Esophagus muscularis mucosa (tissue), 4 donors: ENCODE measurements at places on chromosomes 2 and 18. TPM values are rescaled to one million over a fixed set of nuclear protein-coding genes. Genes with fewer than 3 reads are reported as not detected.

- peak; percentile 93 for DNase-seq
Measured at GRCh38 chr2:227717687-227718567, at the start of gene SLC19A3. Gene SLC19A3, minus strand, starts transcription at chr2:227718028. Its CDS starts 15,710 bp downstream, at chr2:227702318.

DNA sequence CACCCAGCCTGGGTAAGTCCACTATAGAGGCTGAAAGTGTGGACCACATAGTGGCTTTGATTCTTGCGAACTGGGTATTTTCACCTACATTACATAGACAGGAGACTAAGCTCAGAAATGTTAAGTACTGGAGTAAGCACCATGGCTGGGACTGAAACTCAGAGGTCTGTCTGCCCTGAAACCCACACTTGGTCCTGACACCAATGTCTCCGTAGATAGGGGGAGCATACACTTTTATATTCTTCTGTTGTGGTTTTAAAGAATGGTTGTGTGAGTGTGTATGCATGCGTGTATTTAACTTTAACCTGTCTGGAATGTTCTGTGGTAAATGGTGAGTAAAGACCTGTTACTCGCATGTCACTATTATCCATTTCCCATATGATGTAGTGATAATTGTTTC is 10.3 kb upstream of the NPPC start:
- peak; percentile 77 for DNase-seq

DNA sequence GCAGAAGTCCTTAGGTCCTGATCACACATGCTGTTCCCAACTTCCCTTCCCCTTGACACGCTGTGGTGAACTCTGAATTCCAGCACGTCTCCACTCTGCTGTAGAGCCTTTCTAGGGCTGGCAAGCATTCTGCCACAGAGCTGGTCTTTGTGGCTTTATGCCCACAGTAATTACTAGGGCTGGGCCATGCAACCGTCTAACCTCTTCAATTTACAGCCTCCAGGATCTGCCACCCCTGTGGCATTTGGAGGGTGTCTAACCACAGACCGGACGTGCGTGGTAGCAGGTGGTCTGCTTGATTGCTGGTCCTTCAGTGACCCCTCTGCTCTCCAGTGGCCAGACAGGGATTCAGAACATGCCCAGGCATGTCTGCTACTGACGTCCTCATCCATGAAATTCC is 43.1 kb upstream of the TGFA start:
- no peak for DNase-seq

DNA sequence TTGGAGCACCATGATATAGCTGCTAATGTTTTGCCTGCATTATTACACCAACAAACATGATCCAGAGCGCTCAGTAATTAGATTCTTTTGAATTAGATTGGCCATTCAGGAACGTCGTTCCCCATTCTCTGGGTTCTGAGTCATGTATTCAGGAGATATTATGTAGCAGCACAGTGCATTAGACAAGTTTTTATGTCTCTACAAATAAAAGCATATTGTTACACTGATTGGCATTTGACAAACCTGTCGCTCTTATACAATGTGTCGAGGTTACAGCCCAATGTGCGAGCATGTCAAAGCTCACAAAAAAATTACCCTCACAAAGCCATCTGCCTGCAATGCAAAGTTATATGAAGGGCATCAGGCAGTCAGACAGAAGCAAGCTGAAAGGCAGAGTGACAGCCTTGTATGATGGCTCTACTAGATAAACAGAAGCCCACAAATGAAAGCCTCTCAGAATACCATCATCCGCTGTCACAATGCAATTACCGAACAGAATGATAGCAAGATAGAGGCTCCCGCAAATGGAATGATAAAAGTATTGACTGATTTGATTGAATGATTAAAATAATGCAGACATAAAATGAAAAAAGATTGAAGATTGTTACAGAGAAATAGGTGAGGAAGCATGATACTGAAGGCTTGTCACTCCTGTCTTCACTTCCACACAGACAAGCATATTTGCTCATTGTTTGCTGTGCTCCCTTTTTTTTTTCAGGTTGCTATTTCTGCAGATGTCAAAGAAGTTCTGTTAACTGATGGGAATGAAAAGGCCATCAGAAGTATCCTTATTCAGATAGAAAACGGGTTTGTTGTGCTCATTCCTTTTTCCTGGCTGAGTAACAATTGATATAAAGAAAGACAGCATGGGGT is 234.6 kb upstream of the SIX3 start:
- no peak for DNase-seq

DNA sequence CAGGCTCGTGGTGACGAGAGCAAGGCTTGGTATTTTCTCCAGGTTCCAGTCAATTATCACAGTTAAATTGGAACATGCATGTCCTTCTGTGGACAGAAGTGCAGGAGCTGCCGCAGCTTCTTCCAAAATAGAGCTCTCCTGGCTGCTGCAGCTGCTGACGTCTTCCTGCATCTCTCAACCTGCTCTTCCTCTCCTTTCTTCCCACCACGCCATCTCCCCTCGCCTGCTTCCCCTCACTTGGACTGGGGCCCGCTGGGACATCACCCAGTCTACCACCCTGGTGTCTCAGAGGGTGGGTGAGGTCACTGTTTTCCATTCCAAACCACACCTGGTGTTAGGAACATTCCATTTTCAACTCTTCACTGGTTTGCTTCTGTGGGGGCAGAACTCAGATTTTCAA is 41.4 kb downstream of the SPP2 start:
- DNase-seq = peak; percentile 75

GRCh38 chr2:223363085-223363484 is 239.1 kb downstream of the SCG2 start:
- no peak for DNase-seq

DNA sequence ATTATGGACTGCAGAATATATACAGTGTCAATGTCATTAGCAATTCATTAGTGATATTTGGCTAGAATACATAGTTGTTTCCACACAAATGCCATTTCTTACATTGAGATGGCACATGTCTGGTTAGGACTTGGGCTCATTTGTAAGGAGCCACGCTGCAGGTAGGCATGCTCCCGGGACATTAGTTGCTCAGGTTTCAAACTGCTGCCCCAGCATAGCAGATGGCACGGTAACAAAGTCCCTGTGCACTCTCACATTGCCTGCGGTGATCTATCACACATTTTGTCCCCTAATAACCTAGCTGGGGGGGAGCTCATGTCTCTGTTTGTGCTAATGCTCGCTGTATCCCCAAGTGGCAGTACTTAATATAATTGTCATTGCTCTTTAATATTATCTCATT is 185.1 kb downstream of the NEDD4L start:
- DNase-seq = peak; percentile 78

DNA sequence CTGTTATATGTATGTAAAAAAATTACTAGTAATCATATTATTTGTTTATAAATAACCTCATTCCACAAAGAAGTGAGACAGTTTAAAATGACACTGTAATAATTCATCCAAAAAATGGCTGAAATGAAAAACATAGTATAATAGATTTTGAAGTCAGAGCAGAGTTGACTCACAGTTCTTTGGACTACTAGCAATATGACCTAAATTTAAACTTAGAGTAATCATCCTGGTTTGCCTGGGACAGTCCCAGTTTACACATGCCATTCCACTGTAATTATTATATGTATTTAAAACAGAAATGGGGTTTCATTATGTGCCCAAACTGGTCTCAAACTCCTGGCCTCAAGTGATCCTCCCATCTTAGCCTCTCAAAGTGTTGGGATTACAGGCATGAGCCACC is 48.3 kb downstream of the CCDC88A start:
- DNase-seq = no peak

- DNase-seq = peak; percentile 60
Measured at GRCh38 chr2:129661935-129662334, 317.5 kb upstream of the RAB6C start.

GRCh38 chr2:216202626-216203250 is 93.6 kb downstream of the XRCC5 start:
- no peak for DNase-seq

- no peak for DNase-seq
Measured at GRCh38 chr18:2515908-2516625, 55.2 kb downstream of the METTL4 start.

GRCh38 chr2:69538872-69539548 is 101.8 kb upstream of the NFU1 start:
- no peak for DNase-seq

DNA sequence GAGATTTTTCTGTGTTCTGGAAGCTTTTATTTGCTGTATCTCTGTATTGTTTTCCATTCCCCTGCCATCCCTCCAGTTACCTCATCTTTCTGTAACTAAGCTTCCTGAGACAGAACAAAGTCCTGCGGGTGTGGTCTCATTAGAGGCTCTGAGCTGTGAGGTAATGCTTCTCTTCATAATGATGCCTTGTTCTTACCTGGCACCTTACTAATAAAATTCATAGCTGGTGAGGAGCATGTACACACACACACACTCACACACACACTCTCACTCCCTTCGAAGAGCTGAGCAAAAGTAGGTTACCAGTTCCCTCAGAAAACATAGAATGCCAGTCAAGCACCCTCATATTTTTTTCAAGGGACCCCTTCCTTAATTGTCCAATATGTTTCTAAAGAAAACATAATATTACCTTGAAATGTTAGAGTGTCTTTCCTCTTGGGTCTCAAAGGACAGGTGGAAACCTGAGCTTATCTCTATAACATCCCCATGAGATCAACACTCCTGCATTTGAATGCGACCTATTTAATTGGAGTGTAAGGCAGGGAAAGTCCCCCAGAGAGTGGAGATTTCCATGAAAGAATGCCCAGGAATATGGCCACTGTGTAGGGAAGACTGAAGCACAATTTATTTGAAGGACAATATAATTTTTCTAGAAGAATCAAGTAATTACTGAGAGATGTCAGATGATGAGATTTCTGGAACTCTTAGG is 161.6 kb upstream of the NCK2 start:
- no peak for DNase-seq

DNA sequence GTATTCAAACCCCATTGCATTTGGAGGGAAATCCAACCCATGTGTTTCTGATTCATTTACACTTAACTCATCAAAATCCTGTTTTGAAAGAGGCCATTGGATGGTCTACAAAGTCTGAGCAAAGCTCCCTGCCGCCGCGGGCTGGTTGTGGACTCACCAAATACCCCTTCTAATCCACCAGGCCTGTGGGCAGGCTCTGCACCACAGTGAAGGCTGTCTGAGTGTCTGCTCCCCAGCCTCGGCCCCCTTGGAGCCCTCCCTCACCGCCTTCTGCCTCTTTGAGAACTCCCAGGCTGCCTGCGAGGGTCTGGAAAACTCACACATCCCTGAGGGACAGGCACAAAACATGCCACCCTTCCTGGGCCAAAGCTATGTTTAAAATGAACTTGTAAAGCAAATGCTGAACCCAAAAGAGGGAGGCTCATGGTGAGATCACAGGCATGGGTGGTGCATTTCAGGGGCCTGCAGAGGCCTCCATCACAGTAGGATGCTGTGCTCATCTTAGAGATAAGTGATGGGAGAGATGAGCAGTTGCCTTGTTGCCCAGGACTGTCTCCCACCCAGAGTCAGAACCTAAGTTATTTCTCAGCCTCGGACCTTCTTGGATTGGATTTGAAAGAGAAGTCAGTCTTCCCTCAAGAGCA is 225.0 kb downstream of the CYP26B1 start:
- no peak for DNase-seq

DNA sequence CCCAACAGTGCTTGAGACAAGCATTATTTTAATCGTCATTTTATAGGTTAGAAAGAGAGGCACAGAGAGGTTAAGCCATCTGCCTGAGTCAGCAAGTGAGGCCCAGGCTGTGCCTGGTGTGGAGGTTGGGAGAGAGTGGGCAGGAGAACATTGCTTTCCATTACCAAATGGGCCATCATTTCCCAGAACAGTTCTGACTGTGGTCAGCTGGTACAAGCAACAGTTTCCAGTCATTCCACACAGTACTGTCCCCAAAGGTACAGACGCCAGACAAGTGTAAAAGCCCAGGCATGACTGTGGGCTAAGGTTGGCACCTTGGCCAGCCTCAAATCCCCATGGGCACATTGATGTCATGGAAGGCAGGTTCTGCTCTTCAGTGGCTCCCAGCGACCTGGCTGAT is 98.2 kb upstream of the LCLAT1 start:
- DNase-seq = no peak

- DNase-seq = no peak
Measured at GRCh38 chr2:36670881-36671595, 25.5 kb upstream of the VIT start.

DNA sequence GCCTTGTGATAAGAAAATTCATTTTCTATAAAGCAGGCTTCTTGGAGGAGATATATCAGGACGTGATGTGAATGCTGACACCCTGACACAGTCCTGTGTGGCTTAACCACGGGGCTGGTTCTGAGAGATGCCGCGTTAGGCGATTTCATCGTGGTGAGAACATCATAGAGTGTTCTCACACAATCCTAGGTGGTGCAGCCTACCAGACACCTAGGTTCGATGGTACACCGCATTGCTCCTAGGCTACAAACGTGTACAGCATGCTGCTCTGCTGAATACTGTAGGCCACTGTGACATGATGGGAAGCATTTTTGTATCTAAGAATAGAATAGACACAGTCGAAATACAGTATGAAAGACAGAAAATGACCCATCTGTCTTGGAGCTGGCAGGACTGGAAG is 82.5 kb downstream of the TNFRSF11A start:
- no peak for DNase-seq

DNA sequence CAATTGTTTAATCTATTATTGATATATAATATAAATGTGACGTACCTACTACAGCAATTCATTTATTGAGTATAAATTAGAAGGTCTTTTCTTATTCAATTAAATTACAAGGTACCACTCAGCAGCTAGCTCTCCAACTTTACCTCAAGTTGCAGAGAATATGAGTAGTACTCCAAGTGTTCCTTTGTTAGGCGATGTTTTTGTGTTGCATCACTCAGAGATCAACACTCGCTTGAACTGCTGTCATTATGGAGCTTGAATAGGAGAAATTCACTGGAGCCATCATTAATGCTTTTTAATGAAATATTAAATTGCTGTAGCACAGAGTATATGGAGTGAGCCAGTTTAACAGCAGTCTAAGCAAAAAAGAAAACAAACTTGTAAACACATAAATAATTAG is 320.0 kb downstream of the FSIP2 start:
- DNase-seq = no peak

DNA sequence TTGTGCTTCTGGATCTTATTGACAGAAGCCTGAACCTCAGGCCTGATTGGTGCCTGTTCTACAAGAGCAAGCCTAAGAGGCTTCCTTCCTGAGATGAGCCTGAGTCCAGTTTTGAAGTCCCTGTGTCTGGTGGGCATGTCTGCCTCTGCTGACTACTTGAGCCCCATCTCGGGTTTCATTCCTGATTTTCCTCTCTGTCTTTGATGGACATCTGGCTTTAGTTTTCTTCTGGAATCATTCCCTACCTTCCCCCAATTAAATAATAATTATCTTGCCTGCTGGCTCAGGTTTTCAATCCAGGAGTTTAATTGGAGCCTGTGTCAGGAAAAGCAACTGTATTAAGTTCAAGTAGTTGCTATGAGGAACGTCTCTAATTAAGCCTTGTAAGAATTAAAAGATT is 135.5 kb upstream of the MC4R start:
- DNase-seq = no peak

NEU2 gene
- not detected for total RNA-seq

CHRND gene
- not detected for total RNA-seq

ARHGEF4 gene
- total RNA-seq = 51.5 TPM

SPHKAP gene
- total RNA-seq = 0.83 TPM

SULT1C4 gene
- 1.7 TPM for total RNA-seq

CDCA7 gene
- total RNA-seq = 3.1 TPM

IL18RAP gene
- 0.42 TPM for total RNA-seq
